ENCODE measurements at places on chromosomes 5 and 9.

DNA sequence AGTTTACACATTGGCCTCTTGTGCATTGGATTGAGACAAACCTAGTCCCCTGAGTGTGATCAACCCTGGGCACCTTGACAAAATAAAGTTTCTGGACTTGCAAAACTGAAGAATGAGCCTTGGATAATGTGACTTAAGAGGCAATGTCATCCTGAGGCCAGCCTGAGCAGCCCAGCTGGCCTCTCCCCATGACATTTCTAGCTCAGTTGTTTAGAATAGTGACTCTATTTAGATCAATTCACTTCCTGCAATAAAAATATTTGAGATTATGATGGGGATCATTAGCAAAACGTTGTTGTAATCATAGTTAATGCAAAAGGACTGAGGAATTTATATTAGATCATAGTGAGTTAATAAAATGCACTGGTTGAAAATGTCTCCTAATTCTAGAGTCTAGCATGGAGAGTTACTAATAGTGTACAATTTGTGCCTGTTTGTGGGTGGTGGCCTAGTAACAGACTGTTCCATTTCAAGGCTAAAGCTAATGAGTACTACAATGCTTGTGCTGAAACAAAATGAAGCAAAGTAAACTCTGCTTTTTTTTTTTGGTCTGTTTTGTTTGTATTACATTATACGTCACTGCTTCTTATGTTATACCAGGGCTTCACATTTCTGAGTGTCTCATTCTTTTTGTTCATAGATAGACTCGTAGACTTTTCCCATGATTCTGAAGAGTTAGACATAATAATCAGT is 10.9 kb upstream of the RHOBTB3 start:
- no peak for DNase-seq

DNA sequence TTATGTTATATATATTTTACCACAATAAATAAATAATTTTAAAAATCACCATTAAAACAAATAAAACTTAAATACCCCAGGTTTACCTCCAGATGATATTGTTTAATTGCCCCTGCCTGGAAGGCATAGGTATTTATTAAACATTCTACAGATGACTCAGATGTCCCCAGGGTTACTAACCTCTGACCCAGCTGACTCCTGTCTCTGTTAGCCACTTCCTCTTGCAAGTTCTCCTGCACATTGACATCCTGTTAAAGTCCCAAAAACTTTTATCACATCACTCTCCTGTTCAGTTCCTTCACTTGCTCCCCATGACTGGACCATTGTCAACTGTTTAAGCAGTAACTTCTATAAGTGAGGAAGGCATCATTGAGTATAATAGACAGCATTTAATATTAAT is 37.0 kb upstream of the RAB3C start:
- no peak for DNase-seq

- DNase-seq, result no peak
Observed at GRCh38 chr9:120841930-120842684, 615 bp downstream of the PSMD5 start.

GRCh38 chr5:136018814-136019783 is 9.7 kb upstream of the TGFBI start:
- DNase-seq, result no peak

DNA sequence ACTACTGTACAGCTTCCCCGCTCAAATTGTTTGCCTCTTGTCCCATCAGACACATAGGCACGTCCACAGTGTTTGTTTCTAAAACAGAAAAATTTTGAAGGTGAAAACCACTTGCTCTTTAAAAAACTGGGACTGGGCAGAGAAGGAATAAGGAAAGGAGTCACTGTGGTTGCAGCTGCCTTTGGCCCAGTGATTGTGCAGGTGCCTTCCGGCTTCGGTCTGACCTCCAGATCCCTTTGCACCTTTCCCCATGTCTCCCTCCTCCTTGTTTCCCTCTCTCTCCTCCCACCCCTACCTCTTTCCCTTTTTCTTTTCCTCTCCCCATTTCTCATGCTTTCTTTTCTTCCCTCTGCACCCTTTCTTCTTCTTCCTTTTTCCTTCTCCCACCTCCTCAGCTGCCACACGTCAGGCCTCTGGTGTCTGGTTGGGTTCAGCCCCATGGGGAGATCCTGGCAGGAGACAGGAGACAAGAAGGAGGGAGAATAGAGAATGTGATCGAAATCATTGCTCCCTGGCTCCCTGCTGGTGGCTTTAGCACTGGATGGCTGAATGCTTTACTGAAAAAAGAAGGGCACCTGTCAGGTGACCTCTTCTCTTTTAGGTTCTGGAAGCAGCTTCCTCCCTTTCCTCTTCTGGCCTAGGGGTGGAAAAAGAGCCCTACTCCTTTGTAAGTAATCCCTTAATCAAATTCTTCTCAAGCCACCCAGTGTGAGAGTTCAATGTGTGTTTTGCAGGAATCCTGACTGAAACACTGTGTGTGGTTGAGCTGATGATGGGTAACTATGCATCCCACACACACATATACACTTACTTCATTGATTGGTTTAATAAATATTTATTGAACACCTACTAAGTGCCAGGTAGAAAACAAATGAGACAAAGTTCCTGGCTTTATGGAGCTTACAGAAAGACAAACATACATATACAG is 267.3 kb downstream of the MAST4 start:
- no peak for DNase-seq

DNA sequence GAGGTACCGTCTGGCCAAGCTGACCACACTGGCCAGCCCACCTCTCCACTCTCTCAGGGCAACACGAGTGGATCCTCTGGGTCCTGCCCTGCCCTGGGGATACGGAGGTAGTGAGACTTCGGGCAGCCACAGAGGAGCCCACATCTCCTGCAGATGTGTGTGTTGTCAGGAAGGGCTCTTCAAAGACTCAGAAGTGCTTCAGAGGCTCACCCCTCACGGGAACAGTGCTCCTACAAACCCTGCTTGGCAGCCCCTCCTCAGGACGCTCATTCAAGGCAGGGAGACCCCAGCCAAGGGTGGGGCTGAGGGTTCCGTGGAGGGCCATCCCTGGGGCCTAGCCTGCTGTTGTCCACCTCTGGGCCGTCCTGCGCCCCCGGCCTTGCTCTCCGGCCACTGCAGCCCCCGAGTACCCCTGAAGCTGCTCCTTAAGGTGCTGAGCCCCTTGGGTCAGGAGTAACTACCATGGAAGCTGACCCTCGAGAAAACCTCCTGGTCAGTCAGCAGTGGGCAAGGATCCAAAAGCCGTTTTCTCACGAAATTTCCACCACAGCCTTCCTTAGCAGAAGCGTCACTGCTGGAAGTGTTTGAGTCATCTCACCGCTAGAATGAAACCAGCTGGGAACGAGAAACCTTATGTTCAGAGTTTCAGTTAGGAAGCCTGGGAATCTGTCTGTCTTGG is 23.2 kb upstream of the LRRC14B start:
- no peak for DNase-seq

DNA sequence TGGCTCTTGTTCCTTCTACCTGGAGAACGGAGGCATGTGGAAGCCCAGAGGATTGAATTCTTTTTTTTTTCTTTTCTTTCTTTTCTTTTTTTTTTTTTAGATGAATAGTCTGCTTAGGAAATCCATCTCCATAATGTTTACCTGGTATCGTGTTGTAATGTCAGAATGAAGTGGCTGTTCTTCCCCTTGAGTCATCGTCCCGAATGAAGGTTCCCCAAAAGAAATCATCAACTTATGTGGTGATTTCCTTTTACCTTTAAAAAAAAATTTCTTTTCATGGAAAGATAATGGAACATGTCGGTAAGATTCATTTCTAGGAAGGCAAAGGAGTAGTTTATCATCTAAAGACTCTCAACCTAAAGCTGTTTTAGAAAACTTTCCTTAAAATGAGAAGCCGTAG is 59.7 kb downstream of the DOCK8 start:
- DNase-seq, result no peak

- DNase-seq, result no peak
Observed at GRCh38 chr5:126855266-126855665, 78.3 kb downstream of the LMNB1 start.

- DNase-seq, result peak; percentile 48
Observed at GRCh38 chr5:38551030-38552017, 5.1 kb downstream of the LIFR start.

DNA sequence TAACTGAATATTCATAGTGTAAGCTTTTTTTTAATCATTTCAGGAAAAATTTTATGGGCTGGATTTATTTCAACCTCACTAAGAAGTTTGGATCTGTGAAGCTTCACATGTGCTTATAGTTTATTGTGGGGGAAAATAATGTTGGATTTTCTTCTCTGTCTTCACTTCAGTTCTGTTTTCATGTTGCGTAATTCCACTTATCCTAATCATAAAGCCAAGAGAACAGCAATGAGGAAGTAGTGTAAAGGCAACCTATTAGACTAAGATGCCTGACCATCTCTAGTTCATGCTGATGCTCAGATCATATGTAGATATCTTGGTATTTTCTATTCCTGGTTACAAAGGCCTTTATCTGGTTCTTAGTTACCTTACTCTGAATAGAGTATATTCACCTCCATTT is 50.0 kb downstream of the CD180 start:
- DNase-seq, result no peak

DNA sequence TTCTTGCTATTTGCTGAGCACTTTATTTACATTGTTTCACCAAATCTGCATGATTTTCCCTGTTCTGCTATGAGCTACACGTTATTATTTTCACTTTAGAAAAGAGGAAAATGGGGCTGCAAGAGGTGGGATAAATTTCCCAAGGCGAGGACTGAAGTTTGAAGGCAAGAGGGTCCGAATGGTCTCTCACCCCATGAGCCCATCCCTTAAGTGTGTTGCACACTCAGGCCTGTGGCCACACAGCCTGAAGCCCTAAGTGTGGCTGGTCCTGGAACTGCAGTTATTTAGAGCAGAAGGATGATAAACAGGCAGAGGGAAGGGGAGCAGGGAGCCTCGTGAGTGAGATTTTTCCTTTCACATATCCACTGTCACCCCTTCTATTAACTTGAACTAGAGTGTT is 7.8 kb downstream of the PDE8B start:
- DNase-seq, result no peak

DNA sequence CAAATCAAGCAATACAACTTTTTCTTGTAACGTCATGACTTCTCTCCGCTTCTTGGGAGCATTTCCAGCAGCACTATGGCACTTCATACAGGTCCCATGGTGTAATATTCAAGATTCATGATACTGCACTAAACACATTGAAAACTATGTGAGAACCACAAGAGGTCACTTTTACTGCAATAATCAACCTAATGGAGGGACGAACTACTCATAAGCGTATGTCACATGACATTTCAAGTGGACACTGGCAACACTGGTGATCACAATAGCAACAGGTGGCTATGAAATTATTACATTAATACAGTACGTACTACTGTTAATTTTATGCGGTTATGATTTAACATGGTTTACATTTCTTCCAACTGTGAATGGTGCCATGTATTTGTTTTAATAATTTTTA is 78.6 kb upstream of the TBC1D9B start:
- no peak for DNase-seq

DNA sequence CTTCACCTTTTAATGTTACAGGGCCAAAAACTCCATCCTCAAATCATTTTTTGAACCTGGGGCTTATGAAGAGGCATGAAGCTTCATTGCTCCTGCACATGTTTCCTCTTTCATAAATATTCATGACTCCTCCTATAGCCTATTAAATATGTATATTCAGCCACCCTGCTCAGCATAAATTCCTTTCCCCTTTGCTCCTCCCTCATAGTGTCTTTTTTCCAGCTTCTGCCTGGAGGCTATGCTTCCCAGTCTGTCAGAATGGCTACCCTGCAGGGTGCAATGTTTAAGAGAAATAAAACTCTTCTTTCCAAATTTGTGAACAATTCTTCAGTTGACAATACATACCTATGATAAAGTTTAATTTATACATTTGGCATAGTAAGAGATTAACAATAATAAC is 1082.9 kb upstream of the CDH18 start:
- no peak for DNase-seq

GRCh38 chr5:109694451-109694891 is 4.7 kb downstream of the MAN2A1 start:
- no peak for DNase-seq

GRCh38 chr5:79536193-79536906 is 22.4 kb upstream of the HOMER1 start:
- no peak for DNase-seq

DNA sequence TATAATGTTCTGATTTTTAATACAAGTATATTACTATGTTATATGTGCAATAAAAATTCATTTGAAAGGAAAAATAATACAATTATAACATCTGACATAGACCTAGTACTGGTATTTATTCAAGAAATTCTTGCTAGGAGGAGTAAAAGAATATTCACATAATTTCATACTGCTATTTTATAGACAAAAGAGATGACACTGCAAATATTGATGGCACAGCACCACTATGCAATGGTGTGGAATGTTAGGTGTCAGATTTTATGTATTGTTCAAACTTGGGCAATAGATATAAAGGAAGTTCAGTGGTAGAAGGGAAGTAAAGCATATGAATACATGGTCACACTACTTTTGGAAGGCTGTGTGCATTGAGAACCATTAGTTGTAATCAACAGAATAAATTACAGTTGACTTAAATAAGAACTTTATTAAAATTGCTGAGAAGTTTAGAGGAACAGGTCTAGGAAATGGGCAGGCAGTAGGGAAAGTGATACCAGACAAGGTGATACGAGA is 143.9 kb downstream of the OR2K2 start:
- DNase-seq, result no peak

DNA sequence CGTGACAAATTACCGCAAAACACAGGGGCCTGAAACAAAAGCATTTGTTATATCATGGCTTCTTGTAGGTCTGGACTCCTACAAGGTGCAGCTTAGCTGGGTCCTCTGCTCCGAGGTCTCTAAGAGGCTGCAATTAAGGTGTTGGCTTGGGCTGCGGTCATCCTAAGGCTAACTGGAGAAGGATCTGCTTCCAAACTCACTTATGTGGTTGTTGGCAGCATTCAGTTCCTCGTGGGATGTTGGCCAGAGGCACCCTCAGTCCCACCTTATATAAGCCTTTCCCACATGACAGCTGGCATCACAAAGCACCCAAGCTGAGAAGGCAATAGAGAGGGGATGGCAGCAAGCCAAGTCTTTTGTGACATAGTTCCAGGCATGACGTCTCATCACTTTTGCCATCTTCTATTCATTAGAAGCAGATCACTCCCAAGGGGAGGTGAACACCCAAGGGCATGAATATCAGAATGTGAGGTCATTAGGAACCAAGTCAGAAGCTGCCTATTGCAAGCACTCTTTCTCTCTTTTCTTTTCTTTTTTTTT is 47.9 kb upstream of the ZBTB43 start:
- DNase-seq, result peak; percentile 92

DNA sequence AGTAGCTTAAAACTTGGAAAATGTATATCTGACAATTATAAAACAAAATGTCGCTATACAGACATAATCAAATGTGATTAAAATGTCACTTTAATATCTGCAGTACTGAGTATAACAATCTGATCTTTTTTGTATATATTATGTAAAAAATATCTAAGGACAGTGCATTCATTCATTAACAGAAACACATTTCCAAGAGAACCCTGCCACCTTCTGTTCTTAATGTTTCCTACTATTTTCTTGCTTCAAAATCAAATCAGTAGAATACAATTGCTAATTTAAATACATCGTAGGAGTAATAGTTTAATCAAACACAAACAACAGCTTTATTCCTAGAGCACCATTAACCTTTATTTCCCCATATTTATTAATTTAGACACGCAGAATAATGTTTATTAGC is 142.6 kb upstream of the ST8SIA4 start:
- no peak for DNase-seq
